ENCODE measurements at places on chromosomes 12 and 14.

GRCh38 chr14:72611506-72611905 is 282.4 kb downstream of the DPF3 start:
- H3K27me3 ChIP-seq, result peaks cover 47% of the 10 kb centered on the region
- no peaks in the 10 kb centered on the region for H3K4me1 ChIP-seq
- no peak for DNase-seq
- H3K27ac ChIP-seq, result no peak overlapping the region

GRCh38 chr14:104364830-104365229 is 214.7 kb upstream of the C14orf180 start:
- no peaks in the 10 kb centered on the region for H3K27me3 ChIP-seq
- H3K4me3 ChIP-seq, result no peak overlapping the region
- no peaks in the 10 kb centered on the region for H3K4me1 ChIP-seq

DNA sequence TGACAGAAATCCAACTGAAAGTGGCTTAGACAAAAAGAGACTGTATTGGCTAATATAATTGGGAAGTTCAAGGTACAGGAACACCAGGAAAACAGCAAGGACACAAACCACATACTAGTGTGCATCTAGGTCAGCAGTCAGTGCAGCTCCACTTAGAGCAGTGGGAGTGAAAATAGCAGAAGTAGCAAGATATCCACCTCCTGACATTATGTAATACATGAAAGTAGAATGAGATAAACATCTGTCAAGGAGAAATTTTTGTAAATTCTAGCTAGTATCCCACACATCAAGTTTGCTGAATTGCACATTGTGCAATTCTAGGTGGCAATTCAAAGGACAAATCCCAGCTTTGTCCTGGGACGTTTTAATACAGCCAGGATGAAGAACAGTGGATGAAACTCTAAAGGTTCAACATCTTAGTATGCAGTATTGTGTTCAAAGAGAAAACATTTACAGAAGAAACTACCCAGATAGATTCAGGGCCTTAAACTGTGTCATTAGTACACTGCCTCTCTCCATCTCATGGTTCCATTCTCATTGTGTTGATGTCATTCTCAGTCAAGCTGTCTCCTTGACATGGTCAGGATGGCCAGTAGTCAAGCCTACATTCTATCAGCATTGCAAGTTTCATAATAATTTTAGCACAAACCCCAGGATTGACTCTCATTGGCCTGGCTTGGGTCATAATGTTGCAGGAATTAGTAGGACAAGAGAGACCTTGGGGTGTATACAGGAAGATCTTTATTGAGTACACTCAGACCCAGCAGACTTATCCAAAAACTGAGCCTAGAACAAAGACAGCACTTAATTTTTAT is 56.8 kb downstream of the SDR9C7 start:
- DNase-seq, result no peak
- H3K4me1 ChIP-seq, result no peaks in the 10 kb centered on the region
- H3K27me3 ChIP-seq, result no peaks in the 10 kb centered on the region
- no peak overlapping the region for H3K4me3 ChIP-seq
- no peak overlapping the region for H3K27ac ChIP-seq
- H3K36me3 ChIP-seq, result no peaks in the 10 kb centered on the region

GRCh38 chr12:88951860-88952561 is 371.7 kb upstream of the KITLG start:
- no peaks in the 10 kb centered on the region for H3K27me3 ChIP-seq
- no peak overlapping the region for H3K4me3 ChIP-seq
- H3K27ac ChIP-seq, result no peak overlapping the region
- no peaks in the 10 kb centered on the region for H3K4me1 ChIP-seq
- no peak for DNase-seq
- no peaks in the 10 kb centered on the region for H3K36me3 ChIP-seq

GRCh38 chr12:64491718-64492117 is 39.8 kb downstream of the TBK1 start:
- peaks cover 40% of the 10 kb centered on the region for H3K36me3 ChIP-seq
- peak overlapping the region; percentile 22 for H3K27ac ChIP-seq
- no peak for DNase-seq
- H3K4me1 ChIP-seq, result peaks cover 25% of the 10 kb centered on the region
- H3K27me3 ChIP-seq, result no peaks in the 10 kb centered on the region
